Esophagus mucosa (tissue), 1 donor: ENCODE measurements at places on chromosomes 3 and 15.

GRCh38 chr15:95795386-95795785, 535.1 kb upstream of the NR2F2 start:
- ATAC-seq, result no peak

GRCh38 chr15:52144656-52145178, 32.1 kb upstream of the BCL2L10 start:
- ATAC-seq, result no peak

- peak; percentile 10 for ATAC-seq
These were observed 3.7 kb downstream of the ISL2 start for GRCh38 chr15:76340198-76340802.

- ATAC-seq, result peak; percentile 69
These were observed 1.4 kb downstream of the LMOD3 start for GRCh38 chr3:69120879-69121464.

GRCh38 chr3:105388176-105388575, 21.5 kb downstream of the ALCAM start:
- no peak for ATAC-seq

DNA sequence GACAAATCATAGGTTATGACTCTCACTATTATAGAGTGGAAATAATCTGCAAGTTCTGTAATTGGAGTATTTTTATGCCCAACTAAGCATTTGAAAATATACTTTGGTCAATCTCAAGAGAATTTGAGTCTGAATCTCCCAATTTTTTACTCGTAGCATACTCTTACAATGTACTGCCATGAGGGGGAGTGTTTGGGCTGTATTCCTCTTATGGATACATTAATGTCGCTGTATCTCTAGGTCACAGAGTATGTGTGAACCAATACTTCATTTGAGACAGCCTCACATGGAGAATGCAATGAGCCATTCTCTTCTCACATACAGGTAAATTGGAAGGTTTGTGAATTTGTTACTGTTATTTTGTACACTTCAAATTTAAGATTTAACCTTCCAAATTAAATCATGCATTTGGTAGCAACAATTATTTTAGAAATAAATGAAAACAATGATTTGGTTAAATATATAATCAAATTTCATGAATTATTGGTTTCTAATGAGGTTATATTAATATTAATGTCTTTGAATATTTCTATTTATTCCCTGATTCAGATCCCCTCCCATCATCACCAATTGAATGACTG, 5.5 kb upstream of the CD200 start:
- ATAC-seq, result peak; percentile 89

GRCh38 chr3:53773611-53774368, 72.4 kb downstream of the CHDH start:
- ATAC-seq, result no peak

- ATAC-seq, result peak; percentile 74
These were observed 421.4 kb downstream of the EPHA6 start for GRCh38 chr3:97235611-97236315.

GRCh38 chr15:47095833-47096232, 621.5 kb upstream of the SEMA6D start:
- ATAC-seq, result no peak

DNA sequence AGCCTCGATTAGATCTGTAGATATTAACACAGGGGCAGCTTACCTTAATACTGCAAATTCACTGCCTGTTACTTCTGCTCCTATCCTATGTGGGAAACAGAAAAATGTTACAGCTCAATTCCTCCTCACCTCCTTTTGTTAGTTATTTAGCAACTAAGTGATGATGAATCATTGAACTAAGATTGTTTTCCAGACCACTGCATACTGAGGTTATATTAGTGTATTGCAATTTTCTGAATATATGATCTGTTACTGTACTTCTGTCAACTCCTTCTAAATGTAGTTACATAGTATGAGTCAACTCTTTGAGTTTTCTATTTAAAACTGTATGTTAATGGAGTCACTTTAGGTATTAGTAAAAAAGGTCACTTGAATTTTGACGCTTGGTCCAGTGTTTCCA, 331.5 kb upstream of the SLCO3A1 start:
- ATAC-seq, result no peak

DNA sequence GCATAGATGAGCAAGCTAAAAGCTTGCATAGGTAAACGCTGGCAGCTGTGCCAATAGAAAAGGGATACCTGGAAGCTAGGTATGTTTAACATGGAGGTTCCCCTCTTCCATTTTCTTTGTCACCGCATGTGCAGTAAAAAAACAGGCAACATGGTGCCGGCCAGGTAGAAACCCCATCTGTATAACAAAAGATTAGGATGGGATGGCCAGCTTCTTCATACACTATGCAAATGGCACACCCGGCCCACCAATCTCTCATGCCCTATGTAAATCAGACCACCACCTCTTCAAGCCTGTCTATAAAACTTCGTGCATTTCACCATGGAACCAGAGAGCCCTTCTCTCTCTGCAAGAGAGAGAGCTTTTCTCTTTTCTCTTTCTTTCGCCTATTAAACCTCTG, 224.3 kb upstream of the P2RY1 start:
- ATAC-seq, result no peak

DNA sequence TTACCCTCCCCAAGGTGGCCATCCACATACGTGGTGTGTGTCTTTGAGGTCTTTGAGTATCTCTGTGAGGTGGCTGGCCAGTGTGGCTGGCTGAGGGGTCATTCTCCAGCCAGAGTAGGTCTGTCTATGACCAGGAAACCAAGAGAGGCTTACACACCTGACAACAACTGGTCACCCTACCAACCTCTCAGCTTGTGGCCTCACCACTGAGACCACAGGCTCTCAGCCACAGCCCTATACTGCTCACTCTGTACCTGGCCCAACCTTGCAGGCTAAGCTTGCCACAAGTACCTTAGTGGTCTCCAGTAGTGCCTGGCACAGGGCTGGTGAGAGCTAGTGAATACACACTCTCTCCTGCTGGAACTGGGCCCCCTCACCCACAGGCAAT, 5.1 kb downstream of the HEMK1 start:
- no peak for ATAC-seq

DNA sequence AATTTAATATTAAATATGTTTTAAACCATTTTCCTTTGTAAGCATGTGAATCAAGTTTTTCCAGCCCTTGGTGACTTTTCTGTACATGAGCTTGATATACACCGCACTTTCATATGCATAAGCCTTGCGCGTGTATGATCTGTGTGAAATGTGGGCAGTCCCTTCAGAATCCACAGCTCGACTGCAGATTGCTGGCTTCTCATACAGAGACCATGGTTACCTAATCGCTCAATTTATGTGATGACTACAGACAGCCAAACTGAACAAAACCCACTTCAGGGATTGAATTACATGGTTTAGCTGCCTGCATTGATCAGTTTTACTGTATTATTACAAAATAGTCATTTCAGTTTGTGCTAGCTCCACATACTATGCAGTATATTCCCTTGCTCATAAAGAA, 212.3 kb upstream of the NECTIN3 start:
- no peak for ATAC-seq

DNA sequence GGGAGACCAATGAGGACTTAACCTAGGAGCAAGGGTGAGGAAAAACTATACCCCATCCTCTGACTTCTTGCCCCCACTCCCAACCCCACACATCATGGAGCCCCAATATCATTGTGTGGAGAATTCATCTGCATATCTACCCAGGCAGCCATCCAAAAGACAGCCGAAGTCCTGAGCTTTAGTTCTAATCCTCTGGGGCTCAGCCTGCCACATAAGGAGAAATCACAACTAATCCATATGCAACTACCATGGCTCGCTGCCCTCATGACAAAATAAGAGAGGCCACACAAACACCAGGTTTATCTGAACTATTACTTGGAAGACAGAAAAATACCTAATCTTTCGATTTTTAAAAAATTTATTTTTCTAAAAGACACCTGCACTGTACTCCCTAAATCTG, 17.7 kb downstream of the HEXA start:
- peak; percentile 31 for ATAC-seq

GRCh38 chr15:99683000-99683670, 50.1 kb downstream of the LYSMD4 start:
- no peak for ATAC-seq

- no peak for ATAC-seq
These were observed 117.4 kb upstream of the ABHD17C start for GRCh38 chr15:80577552-80578205.

DNA sequence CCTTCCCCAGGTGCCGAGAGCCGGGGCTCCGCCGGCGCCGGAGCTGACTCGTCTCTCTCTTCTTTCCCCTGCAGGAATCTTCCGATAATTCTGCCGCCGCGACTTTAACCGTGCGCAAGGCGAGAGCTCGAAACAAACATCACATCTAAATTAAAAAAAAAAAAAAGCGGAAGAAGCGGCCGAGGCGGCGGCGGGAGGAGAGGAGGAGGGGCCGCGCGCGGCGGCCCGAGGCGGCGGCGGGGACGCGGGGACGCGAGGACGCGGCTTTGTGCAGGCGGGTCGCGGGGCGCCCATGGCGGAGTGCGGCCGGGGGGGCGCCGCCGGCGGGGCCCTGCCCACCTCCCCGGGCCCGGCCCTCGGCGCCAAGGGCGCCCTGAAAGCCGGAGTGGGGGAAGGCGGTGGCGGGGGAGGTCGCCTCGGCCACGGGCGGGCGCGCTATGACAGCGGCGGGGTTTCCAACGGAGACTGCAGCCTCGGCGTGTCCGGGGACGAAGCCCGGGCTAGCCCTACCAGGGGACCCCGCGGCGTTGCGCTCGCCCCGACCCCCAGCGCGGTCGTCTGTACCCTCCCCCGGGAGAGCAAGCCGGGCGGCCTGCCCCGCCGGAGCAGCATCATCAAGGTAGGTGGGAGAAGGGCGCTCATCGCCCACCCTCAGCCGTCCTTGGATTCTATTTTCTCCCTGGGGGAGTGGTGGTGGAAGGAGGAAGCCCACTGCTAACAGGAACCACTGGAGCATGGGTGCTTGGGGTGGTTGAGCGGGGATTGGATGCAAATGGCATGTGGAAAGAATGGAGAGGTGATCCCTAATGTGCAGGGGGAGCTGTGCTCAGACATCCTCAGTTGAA, at the start of gene PLCL2:
TSS of gene PLCL2 (plus strand) at position 208 of the 845 bp plus-strand sequence. CDS start at position 293, 85 bp downstream.
- ATAC-seq, result peak; percentile 27

DNA sequence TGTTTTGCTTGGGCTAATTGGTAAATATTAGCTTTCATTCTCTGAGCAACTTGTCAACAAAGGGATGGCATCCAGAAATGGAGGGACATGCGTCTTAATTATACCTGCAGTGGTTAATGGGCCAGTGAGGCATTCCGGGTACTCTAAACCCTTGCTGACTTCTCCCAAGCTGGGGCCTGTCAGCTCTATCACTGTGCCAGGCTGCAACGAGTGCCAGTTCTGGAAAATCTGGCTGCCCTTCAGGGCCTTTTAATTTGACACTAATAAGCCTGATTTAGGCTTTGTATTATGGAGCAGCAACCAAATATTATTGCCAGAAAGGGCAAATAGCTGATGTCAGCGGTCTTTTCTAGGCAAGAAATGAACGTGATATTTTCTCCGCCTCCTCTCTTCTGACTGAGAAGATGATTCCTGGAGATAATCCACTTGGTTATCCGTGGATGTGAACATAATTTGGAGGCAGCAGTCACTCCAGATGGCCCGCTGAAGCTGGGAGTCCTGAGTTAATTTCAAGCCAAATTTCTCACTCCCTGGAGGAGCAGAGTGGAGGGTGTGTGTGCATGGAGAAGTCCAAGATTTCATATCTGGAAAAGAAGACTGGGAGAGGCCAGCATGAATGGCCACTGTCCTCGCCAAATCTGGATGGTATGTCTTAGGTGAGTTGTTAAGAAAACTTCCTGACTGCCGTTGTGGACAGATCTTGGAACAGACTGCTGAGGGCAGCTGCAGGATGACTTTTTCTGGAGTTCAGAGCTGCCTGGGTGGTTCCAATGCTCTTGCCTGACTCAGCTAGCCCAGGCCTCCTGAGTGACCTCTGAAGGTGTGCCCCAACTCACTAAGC, 44.4 kb upstream of the PSMD6 start:
- peak; percentile 32 for ATAC-seq

DNA sequence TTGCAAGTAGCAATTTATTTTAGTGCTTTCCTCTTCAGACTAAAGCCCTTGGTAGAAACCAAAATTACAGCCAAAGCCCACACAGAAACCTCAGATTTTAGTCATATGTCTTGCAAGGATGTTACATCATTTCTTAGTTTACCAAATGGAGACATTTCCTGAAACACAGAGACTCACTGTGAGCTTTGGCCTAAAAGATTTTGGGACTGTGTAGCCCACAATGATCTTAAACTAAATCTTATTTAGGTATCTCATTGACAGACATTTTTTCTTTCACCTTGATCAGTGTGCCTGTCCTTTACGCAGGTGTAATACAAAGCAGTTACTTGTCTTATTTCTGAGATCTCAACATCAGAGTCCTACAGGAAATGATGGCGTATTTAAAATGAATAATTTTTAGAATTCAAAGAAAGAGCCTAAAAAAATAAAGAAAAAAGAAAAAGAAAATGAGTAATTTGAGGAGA, 27.8 kb upstream of the AP4E1 start:
- ATAC-seq, result no peak

DNA sequence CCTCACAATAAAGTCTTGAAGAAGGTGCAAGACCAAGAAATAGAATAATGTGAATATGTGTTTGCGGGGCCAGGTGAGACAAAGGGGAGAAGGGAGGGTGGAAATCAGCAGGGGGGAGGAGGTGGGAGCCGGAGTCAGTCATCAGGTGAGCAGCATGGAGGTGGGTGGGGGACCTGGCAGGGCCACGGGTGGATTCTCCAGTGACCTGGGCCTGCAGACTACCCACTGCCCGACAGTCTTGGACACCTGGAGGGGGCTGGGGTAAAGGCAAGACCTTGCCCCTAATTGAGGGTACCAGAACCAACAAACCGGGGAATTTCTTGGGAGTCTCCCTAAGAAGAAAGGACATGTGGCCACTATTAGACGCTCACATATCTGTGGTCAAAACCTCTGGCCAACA, 95.8 kb downstream of the CHSY1 start:
- no peak for ATAC-seq

DNA sequence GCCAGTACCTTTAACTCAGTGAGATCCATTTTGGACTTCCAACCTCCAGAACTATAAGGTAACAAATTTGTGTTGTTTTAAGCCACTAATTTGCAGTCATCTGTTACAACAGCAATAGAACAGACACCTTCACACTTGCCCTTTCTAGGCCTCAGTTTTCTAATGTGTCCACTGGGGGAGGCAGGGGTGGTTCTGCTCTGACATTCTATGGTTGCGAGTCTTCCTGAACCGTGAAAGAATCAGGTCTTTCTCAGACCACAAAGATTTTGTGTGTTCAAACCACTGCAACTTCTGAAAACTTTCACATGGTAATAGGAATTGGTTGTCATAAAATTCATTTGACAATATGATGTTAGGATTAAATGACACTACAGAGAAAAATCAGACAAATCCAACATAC, 26.8 kb upstream of the CSTA start:
- no peak for ATAC-seq

- no peak for ATAC-seq
These were observed 217.8 kb upstream of the CD96 start for GRCh38 chr3:111324151-111324550.
